Stimulated activated CD8-positive, alpha-beta memory T cell treated with anti-CD3 and anti-CD28 coated beads, Interleukin-7, amount 100 ng/mL, for 48 hours (primary cell): ENCODE measurements at places on chromosomes 11 and 22.

- DNase-seq, result no peak
These were observed 749.9 kb downstream of the METTL15 start for GRCh38 chr11:28858076-28858475.

DNA sequence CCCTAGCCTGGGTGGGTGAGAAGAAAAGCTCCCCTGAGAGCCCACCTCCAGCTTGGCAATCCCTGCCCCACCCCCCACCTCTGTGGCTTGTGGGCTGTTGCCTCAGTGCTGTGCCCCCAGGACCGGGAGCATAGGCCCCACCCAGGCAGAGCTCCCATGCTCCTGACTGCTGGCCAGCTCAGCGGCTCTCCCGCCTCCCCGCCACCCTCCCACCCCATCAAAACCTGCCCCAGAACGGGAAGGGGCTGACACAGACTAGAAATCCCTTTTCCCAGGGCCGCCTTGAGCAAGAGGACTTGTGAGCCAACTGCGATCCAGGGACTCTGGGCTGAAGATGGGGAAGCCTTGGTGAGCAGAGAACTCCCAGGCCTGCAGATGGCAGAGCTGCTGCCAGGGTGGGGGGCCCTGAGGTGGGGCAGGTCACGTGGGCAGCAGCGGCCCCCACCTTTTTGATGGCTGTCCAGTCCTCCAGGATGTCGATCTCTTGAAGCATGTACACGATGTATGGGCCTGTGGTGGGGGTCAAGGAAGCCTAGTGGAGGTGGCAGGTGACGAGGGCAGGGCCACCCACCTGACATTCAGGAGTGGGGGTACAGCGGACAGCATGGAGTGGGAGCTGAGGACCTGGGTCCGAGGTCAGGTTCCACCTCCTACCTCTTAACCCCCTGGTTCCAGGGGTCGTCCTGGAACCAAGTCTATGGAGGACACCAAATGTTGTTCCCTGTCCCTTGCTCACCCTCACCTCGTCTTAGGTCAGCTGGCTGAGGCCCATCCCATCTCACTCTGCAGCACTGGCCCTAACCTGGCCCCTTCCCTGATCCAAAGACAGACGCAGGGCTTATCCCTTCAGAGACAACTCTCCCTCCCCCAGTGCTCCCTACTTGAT is 2.3 kb upstream of the RIN1 start:
- DNase-seq, result no peak

GRCh38 chr11:44562845-44563460 is 2.5 kb upstream of the CD82 start:
- no peak for DNase-seq

DNA sequence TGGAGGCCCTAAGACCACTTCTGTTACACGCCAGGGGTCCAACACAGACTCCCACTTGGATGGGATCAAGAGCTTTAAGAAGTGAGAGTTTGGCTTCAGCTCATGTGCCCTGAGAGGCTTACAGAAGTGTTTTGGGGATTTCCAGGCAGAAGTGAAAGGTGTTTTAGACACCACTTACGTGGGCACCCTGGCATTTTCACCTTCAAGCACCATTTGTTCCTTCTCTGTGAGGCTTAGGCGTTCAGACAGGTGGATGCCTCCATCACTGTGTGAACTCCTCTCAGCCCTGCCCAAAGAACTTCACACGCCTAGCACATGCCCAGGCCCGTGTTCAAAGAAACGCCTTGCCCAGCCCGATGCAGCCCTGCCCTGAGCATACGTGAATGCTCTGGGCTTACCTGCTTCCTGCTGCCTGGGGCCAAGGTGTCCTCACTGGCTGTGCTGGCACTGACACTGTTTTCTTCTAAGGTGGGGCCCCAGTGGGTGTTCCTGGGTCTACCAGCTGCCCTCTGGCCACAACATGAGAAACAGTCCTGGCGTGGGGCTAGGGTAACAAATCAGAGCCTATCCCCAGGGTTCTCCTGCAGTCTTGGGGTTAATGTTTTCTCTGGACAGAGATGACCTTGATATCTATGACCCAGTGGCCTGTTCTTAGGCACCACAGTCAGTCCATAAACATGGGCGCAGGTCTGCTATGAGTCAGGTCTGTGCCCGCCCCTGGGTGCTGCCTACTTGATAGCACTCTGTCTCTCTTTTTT is 34.0 kb downstream of the AMPD3 start:
- DNase-seq, result no peak

DNA sequence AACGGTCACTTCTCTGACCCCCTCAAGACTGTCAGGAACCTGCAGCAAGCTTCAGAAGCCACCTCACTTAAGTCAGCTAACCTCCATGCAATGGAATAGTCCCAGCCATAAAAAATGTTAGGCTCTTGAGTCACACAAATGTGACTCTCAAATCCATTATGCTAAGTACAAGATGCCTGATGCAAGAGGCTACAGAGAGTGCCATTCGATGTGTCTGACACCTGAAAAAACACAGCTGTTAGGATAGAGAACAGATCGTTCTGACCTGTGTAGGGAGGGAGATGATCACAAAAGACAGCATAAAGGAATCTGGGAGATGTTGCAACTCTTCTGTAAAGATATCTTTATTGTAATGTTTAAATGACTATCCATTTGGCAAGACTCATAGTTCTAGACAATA is 712.4 kb downstream of the TBC1D22A start:
- DNase-seq, result no peak

DNA sequence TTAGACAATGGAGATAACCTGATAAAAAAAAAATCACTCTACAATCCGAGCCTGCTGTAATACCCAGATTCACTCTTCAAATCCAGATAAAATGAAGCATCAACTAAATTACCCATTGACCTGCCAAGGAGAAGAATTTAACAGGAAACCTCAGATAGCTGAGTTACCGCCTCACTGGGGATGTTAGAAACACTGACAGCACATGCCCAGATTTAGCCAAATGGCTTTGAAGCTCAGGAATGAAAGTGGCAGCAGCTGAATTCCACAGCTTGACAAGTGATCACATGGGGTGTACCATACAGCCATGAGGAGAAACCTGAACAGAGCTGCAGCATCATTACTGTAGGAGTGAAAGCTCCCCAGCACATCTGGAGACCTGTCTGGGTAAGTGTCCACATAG is 807.6 kb downstream of the DLG2 start:
- DNase-seq, result no peak

DNA sequence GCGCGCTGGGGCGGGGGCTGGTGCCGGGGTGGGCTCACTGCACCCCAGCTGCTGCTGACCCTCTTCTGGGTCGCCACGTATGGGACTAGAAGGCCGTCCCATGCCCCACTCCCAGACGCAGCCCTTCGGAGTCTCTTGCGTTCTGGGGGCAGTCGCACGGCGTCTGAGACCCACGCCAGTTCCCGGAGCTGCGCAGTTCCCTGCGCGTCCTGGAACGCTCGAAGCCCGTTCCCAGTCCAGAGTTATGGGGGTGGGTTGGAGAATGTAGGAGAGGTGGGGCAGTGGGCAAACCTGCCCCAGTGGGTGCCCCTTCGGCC is 375 bp downstream of the LAYN start:
- DNase-seq, result no peak

GRCh38 chr11:65911682-65912568 is 6.9 kb downstream of the C11orf68 start:
- DNase-seq, result no peak

GRCh38 chr11:79168530-79169110 is 272.2 kb downstream of the TENM4 start:
- no peak for DNase-seq

- DNase-seq, result no peak
These were observed 1.3 kb downstream of the BMAL1 start for GRCh38 chr11:13278609-13279486.

GRCh38 chr11:128187377-128187776 is 400.0 kb downstream of the ETS1 start:
- DNase-seq, result no peak

DNA sequence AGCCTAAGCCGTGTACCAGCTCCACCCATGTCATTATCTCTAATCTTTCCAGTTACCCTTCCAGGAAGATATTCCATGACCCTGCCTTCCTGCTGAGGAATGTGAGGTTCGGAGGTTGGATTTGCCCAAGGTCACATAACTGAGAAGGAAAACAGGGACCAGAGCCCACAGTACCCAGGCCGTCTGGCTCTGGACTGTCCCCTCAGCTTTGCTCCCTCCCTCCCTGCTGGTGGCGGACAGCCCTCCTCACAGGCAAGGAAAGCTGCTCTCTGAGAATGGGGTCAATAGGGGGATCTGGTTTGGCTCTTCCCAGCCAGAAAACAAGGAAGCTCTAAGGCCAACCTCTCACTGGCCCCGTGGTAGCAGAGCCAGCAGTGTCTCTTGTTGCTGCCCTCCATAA is 63.3 kb downstream of the SYN3 start:
- DNase-seq, result no peak

DNA sequence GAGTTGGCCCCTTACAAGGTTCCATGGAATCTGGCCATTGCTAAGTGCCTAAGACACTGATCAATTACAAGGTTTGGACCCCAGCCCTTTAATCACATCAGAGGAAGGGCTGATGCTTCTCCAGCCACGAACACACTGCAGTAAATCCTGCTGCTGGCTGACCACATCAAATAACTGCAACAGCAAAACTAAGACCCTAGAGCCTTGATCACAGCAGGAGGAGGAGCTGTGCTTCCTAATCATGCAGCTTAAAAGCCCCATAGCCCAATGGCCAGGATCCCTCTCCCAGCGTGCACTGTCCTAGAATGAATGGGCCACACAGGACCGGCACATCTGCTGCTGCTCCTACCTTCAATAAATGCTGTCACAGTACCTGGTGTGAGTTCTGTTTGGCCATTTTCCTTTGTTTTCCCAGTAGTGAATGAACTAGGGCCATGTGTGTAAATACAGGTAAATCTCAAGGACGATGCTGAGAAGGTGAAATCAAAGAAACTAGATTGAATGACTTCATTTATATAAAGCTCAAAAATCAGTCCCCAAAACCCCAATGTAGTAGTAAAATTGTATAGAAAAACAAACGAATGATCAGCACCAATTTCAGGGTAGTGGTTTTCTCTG is 12.7 kb downstream of the ZP1 start:
- DNase-seq, result no peak

DNA sequence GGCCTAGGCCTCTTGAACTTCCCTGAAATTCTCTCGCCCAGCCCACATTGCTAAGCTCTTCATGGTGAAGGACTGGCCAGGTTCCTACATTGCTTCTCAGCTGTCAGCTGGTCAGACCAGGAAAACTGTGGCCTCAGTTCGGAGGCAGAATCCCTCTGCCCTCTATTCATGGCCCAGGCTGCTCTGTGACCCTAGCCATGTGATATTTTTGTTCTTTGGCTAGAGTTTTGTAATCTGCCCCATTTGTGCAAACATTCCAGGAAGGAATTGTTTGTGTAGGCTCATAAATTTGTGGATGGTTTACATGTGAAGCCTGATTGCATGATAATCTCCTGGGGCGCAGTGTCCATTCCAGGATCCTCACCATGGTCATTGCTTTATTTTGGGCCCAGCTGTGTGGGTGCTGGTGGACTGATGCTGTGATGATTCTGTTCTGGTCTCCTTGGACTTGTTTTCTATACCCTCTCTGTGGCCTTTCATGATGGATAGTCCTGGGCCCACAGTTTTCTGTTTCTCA is 149.1 kb upstream of the E2F8 start:
- no peak for DNase-seq

- no peak for DNase-seq
These were observed 115.9 kb downstream of the FBXO7 start for GRCh38 chr22:32590556-32590955.

DNA sequence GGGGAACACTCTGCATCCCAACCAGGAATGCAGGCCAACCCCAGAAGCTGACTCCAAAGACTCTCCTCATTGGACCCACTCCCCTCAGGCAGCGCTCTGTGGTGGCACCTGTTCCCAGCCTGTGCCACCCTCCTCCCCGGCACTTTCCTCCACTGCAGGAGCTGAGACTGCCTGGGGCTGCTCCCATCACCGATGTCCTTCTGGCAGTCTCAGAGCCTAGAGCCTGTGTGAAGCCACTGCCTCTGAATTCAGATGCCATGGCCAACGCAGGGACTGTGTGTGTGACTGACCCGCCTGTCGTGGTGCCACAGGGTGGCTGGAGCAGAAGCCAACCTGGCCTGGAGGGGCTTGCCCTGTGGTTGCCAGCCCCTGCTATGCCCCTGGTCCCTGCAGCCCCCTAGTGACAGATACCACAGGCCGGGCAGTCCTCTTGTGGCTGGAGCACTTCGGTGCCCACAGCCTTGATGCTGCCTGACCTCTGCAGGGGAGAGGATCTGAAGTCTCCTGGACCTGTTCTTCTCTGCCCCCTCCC is 43.2 kb downstream of the TBX1 start:
- no peak for DNase-seq

DNA sequence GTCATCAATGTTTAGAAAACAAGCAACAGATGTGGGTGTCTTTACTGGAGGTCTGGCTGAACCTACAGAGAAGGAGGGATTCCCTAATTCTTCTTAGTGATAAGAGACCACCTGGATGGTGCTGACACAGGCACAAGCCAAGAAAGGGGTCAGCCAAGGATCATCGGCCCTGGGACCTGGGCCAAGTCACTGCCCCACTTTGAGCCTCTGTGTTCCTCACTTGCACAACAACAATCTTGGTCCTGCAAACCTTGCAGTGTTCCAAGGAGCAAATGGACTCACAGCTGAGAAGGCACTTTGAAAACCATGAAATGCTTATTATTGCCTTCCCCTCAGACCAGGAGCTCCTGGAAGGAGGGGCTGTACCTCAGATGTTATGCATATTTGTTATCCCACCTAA is 7.0 kb upstream of the KCNE3 start:
- DNase-seq, result no peak

GRCh38 chr11:28981381-28981780 is 873.2 kb downstream of the METTL15 start:
- no peak for DNase-seq

GRCh38 chr11:44701276-44701675 is 25.5 kb upstream of the TSPAN18 start:
- no peak for DNase-seq

DNA sequence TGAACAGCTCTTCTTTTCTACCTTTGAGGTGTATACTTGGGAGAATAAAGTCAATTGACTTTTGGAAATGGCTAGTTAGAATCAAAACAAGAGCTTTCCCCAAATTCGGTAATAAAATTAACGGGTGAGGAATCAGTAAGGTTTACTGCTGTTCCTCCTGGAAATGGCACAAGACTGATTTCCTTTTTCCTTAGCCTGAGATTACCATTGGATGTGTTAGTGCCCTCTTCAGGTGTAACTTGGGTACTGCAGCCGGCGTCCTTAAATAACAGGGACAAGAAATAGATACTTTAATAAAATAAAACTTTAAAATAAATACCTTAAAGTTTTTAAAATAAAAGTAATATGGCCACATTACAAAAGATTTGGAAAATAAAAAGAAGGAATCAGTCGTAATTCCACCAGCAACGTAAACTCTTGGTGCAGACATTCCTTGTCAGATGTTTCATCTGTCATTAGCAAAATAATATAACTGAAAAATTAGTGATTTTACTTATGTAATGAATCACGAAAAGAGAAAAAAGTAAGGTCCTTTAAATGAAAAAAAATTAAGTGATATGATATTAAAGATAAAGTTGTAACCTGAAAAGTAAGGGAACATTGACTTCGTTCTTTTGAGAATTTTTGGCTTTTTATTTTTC is 29.7 kb downstream of the ZFTA start:
- no peak for DNase-seq

DNA sequence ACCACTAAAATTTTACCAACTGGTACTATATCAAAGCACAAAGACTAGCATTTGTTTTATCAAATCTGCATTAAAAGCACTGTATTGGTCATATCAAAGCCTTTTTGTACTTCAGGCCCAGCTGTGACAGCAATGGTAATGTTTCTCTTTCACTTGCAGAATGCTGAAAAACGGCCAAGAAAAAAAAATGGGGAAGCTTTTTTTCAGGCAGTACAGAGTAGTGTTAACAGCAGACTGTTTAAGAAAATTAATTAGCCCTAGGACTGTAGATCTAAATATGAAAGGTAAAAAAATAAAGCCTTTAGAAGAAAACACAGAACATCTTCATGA is 33.3 kb downstream of the DENND5A start:
- no peak for DNase-seq
